Hypothalamus (tissue), 51 donors: ENCODE measurements at places on chromosomes 16 and 17.

GRCh38 chr16:84166796-84167695 lies 19.8 kb downstream of the TAF1C start:
- DNase-seq = no peak

DNA sequence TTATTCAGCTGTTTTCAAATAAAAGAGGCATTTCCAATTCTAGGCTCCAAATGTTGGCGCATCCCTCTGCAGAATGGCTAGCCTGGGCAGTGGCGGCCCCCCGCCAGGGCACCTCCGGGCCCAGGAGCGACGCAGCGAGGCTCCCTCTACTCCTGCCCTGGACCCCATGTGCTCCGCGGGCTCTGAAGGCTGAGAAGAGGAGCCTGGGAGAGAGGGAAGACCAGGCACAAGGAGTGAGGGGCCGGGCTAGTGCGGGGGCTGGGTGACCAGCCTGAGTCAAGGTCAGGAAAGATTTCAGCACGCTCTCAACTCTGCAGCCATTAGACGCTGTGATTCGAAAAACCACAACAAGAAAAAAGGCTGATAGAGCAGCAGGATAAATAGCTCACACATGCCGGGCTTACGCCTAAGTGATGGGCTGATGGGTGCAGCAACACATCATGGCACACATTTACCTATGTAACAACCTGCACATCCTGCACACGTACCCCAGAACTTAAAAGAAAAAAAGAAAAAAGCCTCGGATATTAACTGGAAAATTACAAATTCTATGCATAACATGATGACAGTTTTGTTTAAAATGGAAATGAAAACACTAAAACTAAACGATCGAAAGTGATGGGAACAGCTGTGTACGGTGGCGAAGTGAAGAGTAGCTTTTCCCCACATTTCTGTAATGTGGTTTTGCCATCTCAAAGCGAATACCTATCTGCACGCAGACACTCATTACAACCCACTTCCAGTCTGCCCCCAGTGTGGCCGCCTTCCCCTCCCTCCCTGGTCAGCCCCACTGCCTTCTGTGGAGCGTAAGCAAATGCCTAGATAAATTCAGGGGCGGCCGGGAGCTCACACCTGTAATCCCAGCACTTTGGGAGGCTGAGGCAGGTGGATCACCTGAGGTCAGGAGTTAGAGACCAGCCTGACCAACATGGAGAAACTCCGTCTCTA lies 44.4 kb downstream of the MAP1LC3B start:
- DNase-seq = no peak

GRCh38 chr16:55899857-55900256 lies 24.7 kb upstream of the CES5A start:
- DNase-seq = no peak

DNA sequence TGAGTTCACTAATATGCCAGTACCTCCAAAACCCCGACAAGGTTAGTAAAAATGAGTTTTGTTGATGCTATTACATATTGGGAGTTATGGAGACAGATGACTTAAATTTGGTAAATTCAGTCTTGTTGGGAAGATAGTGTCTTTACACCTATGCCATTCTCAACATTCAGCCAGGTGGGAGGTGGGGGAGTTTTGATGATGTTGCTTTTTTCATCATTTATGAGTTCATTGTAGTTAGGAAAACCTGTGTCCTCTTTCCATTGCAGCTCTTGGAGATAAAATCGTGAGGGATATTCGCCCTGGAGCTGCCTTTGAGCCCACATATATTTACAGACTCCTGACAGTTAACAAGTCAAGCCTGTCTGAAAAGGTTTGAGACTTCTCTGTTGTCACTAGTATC lies 59.9 kb upstream of the CRISPLD2 start:
- no peak for DNase-seq

- no peak for DNase-seq
Measured at GRCh38 chr16:9521749-9522370, 430.4 kb downstream of the HAPSTR1 start.

- DNase-seq = no peak
Measured at GRCh38 chr17:79583475-79583874, 27.4 kb downstream of the RBFOX3 start.

DNA sequence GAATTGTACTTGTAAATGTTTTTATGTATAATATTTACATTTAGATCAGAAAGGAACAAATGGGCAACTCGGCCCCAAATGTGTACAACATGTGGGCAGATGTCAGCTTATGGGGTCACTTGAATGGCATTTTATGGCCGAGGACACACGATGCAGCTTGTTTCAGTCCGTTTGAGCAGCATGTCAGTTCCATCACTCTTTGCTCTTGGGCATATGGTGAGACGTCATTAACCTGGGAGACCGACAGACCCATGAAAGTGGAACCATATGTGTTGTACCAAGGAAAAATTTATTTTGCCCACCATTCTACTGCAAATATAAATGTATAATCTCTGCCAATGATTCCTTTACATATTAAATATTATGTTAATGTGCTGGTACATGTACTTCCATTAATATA lies 561.9 kb upstream of the SOX9 start:
- no peak for DNase-seq

GRCh38 chr17:65013613-65014391 lies 42.7 kb downstream of the GNA13 start:
- no peak for DNase-seq

DNA sequence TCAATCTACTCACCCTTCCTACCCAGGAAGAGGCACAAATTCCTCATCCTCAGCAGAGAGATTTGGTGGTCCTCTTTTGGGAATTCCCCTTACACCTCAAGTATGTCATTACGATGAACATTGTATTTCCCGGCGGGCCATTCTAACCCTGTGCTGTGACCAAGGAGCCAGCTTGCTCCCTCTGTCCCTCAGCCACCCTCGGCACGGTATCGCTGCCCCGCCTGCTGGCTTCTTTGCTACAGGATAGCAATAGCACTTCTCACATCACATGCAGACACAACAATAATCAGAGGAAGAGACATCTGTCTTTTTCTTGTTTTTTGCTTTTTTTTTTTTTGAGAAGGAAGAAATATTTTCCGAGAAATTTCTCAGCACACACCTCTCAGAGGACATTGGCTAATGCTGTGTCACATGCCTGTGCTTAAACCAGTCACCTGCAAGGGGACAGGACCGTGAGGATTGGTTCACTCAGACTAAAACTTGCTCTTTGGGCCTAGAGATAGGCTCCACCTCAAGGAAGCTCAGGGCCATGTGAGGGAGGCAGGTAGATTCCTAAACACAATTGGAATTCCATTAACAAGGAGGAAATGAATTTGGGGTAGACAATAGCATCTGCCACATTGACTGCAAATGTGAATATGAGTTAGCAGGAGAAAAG lies 41.2 kb downstream of the TMC5 start:
- no peak for DNase-seq

- no peak for DNase-seq
Measured at GRCh38 chr16:68272507-68273209, 8.3 kb downstream of the SLC7A6 start.

- DNase-seq = no peak
Measured at GRCh38 chr17:65433157-65433556, 128.3 kb downstream of the AXIN2 start.

DNA sequence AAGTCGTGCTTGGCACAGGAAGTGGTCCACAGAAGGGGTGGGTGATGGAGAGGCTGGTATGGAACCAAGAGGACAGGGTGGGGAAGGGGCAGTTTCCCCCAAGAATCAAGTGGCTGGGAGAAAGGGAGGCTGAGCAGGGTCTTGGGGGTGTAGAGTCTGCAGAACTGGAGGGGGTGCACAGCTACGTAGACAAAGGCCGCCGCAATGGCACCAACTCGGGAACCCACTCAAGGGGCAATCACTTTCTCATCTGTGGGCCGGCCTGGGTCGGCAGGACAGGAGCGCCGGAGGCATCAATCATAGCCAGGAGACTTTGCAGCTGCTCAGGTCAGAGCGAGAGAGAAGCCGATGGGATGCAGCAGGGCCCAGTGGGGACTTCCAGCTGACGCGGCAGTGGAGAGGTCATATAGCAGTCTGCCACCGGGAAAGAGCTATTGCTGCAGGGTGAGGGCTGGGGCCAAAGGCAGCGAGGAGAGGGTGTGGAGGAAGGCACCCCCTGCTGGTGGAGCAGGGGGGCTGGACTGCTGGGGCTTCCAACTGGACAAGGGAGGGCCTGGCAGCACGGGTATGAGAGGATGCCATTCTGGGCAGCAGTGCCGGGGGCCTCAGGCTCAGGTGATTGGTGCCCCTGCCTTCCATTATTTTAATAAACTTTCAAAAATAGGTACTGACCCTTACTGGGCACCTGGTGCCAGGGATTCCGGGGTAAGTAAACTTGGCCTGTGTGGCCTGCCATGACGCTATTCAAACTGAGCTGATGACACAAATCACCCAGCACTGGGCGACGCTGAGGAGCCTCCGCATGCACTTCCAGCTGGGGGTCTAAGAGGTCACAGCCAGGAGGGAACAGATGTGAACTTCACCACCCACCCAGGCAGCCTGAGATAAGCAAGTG lies 52.5 kb upstream of the MTSS2 start:
- DNase-seq = no peak

- no peak for DNase-seq
Measured at GRCh38 chr16:87407511-87408112, 15.5 kb downstream of the MAP1LC3B start.

- no peak for DNase-seq
Measured at GRCh38 chr16:67244387-67245185, 2.7 kb downstream of the FHOD1 start.

GRCh38 chr17:33902901-33903449 lies 352.1 kb upstream of the CCL2 start:
- no peak for DNase-seq

DNA sequence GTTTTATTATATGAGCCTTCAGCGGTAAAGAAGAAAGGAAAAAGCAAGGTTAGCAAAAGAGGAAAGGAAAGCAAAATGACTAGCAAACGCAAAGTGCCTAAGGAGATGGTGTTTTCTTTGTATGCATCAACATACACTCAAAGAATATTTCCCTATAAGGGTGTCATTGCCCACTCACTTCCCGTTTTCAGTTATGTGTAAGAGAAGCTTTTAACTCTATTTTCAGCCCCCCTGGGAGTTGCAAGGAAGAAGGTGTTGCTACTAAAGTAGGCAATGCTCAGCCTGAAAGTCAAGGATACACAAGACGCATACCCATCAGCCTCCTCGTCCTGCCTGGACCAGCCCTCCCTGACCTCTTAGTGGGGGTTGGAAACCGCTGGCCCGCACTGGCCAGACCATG lies 267.7 kb upstream of the ZFHX3 start:
- DNase-seq = no peak
